ENCODE measurements at places on chromosomes 13 and 19.

DNA sequence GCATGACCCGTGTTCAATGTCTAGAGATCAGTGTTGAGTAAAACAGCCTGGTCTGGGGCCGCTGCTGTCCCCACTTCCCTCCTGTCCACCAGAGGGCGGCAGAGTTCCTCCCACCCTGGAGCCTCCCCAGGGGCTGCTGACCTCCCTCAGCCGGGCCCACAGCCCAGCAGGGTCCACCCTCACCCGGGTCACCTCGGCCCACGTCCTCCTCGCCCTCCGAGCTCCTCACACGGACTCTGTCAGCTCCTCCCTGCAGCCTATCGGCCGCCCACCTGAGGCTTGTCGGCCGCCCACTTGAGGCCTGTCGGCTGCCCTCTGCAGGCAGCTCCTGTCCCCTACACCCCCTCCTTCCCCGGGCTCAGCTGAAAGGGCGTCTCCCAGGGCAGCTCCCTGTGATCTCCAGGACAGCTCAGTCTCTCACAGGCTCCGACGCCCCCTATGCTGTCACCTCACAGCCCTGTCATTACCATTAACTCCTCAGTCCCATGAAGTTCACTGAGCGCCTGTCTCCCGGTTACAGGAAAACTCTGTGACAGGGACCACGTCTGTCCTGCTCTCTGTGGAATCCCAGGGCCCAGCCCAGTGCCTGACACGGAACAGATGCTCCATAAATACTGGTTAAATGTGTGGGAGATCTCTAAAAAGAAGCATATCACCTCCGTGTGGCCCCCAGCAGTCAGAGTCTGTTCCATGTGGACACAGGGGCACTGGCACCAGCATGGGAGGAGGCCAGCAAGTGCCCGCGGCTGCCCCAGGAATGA is 1.5 kb upstream of the CEACAM5 start:
- DNase-seq: peak; percentile 79

GRCh38 chr13:22336460-22336859 is 665.6 kb downstream of the FGF9 start:
- no peak for DNase-seq

- DNase-seq: no peak
These were observed 12.8 kb downstream of the IGSF23 start for GRCh38 chr19:44626048-44626624.

DNA sequence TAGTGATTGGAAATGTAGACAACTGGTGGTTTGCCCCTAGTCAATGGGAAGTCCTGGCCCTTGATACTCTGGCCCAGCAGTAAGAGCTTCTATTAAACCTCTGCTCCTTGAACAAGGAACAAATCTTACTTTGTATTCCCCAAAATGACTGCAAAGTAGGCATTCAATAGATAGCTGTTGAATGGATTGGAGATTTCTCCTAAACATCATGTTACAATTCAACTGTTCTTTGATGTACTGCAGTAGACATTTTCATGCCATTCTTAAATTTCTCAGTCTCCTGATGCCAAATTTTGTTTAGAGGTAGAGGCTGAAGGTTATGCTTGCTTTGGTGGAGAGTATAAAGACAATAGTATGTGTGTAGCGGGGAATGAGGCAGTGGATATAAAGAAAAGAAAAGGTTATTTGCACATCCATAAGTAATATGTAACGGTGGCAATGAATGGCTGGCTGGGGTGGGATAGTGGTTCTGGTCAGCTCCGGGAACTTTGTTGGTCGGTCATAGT is 12.8 kb downstream of the MIR17HG start:
- no peak for DNase-seq

- DNase-seq: no peak
These were observed 11.2 kb upstream of the PRR19 start for GRCh38 chr19:42290523-42291434.

GRCh38 chr13:26186995-26187394 is 35.1 kb downstream of the RNF6 start:
- DNase-seq: no peak

DNA sequence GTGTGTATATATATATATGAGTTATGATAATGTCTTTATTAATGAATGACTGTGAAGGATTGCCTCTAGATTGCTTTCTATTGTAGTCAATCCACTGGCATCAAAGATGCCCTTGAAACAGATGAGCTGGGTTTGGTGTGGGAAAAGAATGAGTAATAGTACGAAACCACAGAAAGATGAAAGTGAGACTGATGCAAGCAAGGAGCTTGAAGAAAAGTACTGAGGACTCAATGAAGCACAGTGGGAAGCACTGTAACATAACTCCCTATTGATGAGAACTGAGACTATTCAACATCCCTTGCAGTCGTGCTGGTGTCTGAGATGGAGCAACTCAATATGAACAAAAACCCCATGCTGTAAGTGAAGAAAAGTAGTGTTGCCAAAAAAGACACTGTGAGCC is 1794.2 kb downstream of the SLITRK5 start:
- DNase-seq: no peak

GRCh38 chr13:48184260-48184659 is 48.7 kb upstream of the ITM2B start:
- DNase-seq: no peak

DNA sequence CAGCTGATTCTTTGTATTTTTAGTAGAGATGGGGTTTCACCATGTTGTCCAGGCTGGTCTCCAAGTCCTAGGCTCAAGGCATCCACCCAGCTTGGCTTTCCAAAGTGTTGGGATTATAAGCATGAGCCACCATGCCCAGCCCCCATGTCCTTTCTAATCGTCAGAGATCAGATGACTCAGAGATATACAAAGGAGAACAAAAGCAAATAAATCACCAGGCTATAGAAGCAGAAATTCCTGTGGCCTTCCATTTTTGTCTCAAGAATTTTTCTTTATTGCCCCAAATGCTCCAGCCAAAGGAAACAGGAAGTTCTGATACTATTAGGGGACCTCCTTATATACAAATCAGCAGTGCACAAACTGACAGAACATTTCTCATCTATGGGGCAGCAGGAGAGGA is 207.8 kb downstream of the RFC3 start:
- no peak for DNase-seq

GRCh38 chr13:78376033-78376432 is 227.3 kb downstream of the POU4F1 start:
- DNase-seq: no peak

- no peak for DNase-seq
These were observed 7.5 kb upstream of the DMWD start for GRCh38 chr19:45800070-45800553.

GRCh38 chr19:37907735-37908455 is 887 bp downstream of the SIPA1L3 start:
- DNase-seq: no peak

DNA sequence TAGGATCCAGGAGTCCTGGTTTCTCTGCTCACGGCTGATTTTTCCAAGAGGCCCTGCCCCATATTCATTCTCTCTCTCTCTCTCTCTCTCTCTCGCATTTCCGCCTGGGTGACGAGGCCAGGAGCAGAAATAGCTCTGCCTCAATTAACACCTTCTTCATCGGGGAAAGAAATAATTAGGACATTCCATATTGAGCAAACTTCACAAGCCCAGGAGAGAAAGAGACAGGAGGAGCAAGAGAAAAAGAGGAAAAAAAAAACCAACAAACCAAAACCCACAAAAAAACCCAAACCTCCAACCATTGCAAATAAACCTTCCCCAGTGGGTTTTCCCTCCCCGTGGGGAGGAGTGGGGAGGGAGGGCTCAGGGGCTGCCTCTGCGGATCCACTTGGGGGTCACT is 143.0 kb downstream of the CACNA1A start:
- no peak for DNase-seq

DNA sequence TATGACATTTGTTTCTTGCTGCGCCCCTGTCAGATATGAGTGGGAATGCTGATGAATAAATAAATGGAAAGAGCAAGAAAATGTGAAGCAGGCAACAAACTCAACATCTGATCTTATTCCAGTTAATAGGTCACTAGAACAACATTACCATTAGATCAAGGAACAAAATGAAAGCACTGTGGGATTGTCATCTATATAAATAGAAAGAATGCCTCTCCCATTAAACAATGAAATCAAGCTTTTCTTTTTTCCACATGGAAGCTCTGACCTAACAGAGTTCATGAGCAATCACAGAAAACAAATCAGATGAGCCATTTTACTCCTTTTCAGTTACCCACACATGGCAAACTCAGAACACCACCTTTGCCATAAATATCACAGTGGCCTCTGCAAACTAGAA is 354.8 kb downstream of the SUCLA2 start:
- no peak for DNase-seq

- DNase-seq: no peak
These were observed 306.2 kb downstream of the TEX29 start for GRCh38 chr13:111626371-111627305.

- DNase-seq: no peak
These were observed 499.4 kb upstream of the ARGLU1 start for GRCh38 chr13:107067381-107067780.

DNA sequence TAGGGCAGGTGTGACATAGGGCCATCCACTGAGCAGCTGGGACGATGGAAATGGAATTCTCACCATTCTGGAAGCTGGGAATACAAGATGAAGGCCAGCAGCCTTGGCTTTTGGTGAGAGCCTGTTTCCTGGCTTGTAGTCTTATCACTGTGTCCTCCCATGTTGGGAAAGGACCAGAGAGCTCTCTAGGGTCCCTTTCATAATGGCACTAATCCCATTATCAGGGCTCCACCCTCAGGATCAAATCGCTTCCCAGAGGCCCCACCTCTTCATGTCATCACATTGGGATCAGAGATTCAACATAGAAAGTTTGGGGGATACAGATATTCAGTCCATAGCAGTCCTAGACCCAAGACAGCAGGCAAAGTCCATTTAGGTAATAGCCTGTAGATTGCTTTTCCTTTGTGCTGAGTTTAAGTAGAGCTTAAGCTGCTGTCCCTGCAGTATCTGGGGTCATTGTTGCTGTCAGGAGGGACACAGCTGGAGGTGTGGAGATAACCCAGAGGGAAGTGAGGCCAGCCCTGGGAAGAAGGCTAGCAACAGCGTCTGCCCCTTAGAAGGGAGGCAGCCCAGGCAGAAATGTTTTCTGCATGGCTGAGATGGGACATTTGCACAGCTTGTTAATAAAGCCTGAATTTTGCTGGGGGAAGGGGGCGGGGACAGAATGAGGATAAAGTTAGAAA is 136.5 kb upstream of the GPR12 start:
- DNase-seq: no peak

- DNase-seq: no peak
These were observed 444.8 kb downstream of the LIG4 start for GRCh38 chr13:107770541-107770940.

- DNase-seq: no peak
These were observed 7.5 kb upstream of the GPR183 start for GRCh38 chr13:99314640-99315176.

DNA sequence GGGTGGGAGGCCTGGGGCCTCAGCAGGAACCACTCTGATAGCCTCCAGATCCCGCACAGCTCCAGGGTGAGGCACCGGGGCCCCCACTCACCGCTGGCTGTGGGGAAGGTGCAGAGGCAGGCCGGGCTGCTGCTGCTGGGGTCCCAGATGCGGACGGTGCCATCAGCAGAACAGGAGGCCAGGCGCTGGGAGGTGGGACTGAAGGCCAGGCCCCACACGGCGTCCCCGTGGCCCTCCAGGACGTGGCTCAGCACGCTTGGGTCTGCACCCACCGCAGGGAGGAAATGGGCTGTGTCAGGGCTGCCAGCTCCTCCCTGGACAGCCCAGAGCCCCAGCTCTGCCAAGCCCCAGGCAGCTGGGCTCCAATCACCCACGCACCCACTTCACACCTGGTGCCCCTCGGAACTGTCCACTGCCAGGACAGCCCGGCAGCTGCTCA is 6.1 kb upstream of the PRKD2 start:
- DNase-seq: no peak

DNA sequence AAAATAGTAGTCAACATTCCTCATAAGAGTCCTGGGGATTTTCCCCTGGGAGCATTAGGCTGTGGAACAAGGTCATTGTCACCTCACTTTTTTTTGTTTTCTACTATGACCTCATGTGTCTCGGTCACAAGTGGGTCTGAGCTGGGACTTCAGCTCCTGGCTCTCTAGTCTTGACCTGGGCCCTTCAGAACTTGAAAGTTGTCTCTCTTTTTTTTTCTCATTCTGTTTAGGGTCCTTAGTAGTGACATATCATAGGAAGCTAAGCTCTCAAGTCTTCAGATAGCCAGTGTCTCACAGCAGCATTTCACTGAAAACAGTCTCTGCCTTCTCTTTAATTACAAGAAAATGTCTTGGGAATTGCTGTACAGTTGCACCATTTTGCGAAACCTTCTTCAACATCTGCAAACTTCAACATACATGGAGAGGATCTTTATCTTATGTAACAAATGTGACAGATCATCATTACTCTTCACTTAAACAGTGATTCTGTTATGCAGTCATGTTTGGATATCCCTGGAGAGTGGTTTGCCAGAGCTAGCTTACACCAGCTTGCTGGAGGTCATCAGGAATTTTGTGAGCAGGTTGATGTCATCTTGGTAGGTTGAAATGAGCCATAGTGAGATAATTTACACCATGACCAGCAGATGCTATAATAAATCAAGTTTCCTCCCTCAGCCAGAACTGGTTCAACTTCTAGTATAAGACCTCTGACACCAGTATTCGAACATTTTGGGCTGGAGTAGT is 131.5 kb downstream of the GPC5 start:
- no peak for DNase-seq

DNA sequence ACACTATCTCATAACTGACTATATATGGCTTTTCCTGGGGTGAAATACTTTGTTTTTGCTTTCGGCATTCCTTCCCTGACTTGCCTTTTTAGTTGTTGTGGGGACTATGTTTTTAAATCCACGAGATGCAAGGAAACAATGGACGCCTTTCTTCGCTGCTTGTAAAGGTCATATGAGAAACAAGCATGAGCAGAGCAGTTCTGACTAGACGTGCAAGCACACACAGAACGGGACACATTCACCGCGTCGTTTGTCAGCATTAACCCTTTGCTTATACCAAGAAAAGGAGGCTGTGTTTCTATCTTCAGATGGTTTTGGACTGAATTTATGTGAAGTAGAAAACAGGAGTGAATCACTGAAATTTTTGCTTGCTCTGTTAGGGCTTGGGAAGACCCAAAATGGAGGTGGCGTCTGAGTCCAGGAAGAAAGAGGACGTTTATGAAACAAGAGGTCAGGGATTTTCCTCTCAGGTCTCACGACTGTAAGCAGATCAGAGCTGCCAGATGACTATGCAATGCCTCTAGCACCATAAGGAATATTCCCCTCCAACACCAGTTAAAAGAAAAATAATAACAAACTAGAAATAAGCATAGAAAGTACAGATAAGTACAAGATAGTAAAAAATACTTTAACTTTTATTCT is 358.9 kb downstream of the DLEU7 start:
- DNase-seq: no peak

GRCh38 chr13:44685641-44686040 is 109.5 kb upstream of the TSC22D1 start:
- DNase-seq: no peak

GRCh38 chr13:99354371-99354951 is 47.3 kb upstream of the GPR183 start:
- DNase-seq: no peak

GRCh38 chr13:46577696-46578589 is 25.0 kb downstream of the LRCH1 start:
- DNase-seq: no peak

DNA sequence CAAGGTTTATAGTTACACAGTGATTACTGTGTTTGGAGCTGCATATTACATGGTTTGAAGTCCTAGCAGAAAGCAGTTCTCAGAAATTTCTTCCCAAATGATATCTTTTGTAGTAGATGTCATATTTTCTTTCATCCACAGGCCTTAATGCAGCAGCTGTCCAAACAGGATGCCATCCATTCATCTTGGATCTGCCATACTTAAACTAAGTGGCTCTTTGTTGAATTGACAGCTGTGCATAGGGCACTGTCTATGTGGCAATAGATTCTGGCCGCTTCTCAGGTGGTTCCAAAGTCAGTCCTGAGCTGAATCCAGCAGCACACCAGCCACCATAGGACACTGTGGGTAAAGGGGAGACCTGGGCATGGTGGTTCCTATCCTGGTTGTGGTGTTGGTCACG is 41.6 kb upstream of the SPRY2 start:
- no peak for DNase-seq

All from NCI-H1930 (cell line).